NCI-H2029 (cell line): ENCODE measurements at places on chromosomes 12 and 14.
A peak's percentile ranks its signal among the peaks of the same experiment; 100 is the strongest.

DNA sequence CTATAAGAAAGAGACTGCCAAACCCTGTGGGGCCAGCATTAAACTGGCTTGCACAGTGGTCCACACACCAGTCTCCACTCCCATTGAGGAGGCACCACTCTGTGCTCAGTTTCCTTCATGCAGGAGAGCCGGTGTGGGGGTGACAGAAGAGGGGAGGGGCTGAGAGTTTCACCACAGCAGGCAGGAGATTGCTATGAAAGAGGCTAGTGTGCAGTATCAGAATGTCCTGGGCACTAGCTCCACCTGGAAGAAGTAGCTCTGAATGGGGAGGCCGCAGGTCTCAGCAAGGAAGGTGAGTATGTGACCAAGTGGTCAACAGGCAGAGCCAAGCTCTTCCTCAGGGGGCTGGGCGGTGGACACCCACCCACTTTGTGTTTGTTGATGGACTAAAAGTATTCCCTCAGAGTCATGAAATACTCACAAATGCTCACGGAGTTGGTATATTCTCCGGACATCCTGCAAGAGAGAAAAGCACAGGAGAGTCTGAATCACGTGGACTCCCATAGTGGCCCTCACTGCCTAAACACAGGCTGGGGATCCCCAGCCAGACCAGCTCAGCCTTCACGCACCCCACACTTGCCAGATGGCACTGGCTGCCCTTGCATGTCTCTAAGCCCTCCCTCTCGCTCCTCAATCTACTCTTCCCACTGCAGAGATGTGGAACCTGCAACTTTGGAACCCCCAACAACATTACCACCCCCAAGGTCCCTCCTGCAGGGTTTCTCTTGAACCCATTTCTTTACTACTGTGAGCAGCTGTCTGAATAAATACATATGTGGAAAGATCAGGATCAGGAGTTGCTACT lies 7.8 kb upstream of the KRT72 start:
- no peak for DNase-seq

DNA sequence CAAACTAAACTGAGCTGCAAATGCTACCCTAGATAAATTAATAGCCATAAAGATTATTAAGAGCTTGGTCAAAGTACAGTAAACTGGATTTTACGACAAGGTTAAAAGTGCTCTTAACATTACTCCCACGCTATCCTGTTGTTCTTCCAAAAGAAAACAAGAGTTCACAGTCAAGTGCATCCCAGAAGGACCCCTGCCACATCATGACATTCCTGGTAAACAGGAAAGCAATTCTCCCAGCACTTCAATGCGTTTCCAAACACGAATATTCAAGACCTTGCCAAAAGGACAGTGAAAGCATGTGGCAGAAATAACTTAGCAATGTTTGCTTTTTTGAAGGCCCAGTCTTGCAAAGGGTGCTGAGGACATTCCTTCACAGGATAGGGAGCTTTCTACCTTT lies 11.2 kb downstream of the SPRING1 start:
- DNase-seq, result no peak

DNA sequence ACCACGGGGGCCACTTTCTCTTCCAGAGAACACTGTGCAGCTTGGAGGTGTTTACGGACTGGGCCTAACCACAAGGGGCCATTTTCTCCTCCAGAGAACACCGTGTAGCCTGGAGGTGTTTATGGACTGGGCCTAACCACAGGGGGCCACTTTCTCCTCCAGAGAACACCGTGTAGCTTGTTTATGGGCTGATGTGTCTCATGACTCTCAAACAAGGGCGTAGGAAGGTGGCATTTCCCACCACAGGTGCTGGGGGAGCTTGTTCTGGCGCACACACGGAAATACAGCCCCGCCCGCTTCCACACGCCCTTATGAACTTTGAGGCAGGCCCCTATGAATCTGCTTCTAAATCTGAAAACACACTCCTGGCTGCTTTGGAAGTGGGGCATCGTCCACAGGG lies 174.6 kb upstream of the SFSWAP start:
- DNase-seq, result no peak

DNA sequence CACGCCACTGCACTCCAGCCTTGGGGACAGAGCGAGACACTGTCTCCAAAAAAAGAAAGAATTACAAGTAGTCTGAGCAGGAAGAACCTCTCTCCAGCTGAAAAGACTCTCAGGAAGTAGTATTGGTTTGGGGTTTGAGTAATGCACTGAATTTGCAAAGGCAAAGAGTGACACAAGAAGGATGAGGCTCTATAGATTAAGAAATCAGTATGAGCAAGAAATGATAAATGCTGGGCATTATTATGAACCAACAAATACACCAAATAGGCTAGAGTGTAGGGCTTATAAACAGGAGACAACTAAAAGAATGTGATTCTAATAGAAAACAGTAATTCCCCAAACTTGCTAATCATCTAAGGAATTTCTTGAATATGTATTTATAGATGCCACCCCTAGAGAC lies 2.6 kb upstream of the SLC35E3 start:
- DNase-seq, result no peak

GRCh38 chr12:116314477-116314876 lies 37.0 kb upstream of the MED13L start:
- no peak for DNase-seq

DNA sequence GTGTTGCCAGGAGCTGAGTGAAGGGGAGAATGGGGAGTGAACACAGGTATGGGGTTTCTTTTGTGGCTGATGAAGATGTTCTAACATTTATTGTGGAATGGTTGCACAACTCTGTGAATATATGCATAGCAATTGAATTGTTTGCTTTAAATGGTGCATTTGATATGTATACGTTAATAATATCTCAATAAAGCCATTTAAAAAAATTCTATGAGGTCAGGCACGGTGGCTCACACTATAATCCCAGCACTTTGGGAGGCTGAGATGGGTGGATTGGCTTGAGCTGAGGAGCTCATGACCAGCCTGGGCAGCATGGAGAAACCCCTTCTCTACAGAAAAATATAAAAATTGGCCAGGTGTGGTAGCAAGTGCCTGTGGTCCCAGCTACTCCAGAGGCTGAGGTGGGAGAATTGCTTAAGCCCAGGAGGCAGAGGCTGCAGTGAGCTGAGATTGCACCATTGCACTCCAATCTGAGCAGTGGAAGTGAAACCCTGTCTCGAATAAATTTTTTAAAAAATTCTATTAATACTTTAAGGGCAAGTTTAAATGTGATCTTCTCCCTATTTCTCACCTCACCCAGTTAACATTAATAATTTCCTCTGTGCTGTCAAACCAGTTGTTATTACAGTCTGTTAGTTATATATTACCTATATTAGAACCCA lies 65.3 kb downstream of the DENND5B start:
- no peak for DNase-seq

DNA sequence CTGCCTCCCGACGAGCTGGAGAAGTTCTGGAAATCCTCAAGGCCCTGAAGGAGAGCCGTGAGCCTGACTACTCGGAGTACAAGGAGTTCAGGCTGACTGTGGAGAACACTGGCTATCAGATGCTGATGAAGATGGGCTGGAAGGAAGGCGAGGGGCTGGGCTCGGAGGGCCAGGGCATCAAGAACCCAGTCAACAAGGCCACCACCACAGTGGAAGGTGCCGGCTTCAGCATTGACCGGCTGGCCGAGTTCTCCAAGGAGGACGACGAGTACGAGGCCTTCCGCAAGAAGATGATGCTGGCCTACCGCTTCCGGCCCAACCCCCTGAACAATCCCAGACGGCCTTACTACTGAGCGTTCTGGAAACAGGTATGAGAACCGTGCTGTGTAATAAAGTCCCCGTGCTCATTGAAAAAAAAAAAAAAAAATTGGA lies 366.1 kb upstream of the ATXN7L3B start:
- no peak for DNase-seq

DNA sequence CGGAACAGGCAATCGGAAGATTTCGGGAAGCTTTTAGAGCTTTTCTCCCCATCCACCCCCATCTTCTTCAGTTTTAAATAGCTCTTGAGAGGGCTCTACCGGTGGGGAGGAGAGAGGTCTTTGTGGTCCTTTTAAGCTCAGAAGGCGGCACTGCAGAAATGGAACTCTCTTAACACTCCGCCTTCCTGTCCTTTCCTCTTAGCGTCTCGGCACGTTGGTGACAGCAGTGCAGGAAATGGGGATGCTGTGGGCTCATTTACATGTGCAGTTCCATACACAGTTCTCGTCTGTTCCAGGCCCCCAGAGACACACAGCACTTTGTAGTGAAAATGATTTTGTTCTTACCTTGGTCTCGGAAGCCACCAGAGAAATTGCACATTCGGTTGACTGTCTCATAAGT lies 50.4 kb upstream of the RIN3 start:
- DNase-seq, result no peak

DNA sequence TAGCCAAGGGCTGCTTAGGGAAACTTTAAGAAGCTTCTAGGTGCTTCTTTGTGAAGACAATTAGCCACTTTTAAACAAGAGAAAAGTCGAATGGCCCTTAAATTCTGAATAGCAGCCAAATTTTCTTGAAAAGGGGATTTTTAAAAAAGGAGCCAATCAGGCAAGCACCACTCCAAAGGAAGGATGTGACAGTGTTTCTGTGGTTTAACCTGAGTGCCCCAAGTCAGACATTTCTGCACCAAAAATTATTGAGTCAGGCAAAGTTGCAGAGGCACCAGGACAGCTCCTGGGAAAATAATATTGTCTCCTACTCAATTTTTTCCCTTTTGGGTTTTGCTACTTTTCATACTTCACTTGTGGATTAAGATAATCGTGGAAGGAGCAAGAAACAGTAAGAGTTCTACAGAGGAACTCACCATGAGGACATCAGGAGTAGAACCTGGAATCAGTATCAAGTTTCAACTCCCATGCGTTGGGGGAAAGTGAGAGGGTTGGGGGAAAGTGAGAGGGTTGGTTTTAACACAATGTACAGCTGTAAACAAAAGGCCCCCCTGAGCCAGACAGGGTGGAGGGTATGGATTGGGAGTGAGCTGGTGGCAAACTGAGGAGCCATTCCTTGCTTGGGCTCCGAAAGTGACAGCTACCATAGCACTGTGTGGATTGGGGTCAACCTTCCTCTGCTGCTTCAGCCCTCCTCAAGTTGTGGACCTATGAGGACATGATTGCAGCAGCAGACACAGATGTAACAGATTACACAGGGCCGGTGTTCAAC lies 90.8 kb downstream of the SLC38A1 start:
- no peak for DNase-seq

DNA sequence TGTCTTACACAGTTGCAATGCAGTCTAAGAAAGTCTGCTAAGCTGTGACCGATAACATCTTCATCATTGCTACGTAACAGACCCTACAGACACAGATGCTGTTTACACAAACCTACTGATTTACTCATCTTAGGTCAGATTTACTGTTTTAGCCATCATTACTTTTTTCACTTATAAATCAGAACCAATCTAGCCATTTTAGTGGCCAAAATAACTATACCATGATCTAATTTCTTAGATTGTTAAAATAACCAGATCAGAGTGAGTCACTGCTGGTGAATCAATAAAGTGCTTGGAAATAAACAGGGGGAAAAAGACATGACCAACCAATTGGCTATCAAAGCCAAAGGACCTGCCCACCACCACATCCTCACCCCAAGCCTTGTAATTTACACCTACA lies 57.0 kb upstream of the FOXN3 start:
- no peak for DNase-seq

DNA sequence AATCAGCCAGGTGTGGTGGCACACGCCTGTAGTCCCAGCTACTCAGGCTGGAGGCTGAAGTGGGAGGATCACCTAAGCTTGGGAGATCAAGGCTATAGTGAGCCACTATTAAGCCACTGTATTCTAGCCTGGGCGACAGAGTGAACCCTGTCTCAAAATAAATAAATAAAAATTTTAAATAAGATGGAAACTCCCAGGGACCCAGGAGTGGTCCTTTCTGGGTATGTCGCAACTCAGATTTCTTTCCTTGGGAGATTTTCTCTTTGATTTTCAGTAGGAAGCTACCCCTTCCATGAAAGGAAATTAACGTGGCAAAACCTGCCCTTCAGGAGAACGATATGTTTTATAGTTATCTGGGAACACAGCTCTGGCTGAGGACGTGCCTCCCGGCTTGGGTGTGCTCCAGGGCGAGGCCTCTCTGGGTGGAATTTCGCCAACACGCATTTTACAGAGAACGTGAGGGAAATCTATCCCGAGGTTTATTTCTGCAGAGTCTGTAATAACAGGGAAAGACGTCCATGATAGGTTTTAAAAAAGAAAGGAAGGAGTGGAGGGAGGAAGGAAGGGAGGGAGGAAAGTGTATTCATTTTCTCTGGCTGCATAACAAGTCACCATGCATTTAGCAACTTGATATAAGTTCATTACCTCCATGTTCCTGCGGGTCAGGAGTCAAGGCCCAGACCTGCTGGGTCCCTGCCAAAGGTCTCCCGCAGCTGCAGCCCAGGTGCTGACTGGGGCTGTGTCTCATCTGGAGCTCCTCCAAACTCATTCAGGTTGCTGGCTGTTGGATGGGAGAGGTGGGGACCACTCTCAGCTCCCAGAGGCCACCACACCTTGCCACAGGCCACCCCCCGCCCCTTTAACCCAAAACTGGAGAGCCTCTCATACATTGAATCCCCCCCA lies 80.6 kb upstream of the GSC start:
- DNase-seq, result peak; percentile 15

DNA sequence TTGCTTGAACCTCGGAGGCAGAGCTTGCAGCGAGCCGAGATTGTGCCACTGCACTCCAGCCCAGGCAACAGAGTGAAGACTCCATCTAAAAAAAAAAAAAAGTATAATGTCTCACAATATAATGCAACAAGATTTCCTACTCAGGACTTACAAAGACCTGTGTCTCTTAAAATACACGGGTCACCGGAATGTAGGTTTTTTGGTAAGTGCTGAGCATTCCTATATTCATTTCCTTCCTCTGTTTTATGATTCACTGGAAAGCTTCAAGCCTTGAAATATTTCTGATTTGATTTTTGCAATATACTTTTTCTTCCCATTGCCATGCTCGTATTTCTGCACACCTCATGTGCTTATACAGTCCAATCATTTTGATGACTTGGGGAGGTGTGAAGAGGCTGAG lies 245.8 kb downstream of the FBXL14 start:
- no peak for DNase-seq

- no peak for DNase-seq
These were observed 259.6 kb upstream of the PELI2 start for GRCh38 chr14:55858604-55859003.

- no peak for DNase-seq
These were observed 3.9 kb upstream of the RNU6-7 start for GRCh38 chr14:32197919-32198318.

- DNase-seq, result no peak
These were observed 35.9 kb downstream of the PHLDA1 start for GRCh38 chr12:75995691-75996090.

DNA sequence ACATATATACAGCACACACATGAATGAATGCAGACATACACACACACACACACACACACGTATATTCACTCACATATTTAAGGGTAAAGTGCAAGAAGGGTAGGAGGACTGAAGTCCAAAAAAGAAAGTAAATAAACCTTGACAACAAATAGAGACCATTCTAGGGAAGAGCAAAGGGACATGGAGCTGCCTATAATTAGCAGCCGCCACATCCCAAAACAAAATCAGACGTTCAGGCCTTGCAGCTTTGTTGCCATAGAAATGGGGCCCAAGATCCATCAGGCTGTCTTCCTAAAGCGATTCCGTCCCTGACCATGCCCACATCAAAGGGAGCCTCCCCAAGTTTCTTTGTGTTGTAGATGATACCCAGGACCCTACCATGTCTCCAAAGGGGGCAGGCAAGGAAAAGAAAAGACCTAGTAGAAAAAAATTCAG lies 703.5 kb upstream of the TBX3 start:
- DNase-seq, result no peak

GRCh38 chr14:55881577-55882241 lies 236.5 kb upstream of the PELI2 start:
- no peak for DNase-seq

- DNase-seq, result no peak
These were observed 62.2 kb upstream of the CAPRIN2 start for GRCh38 chr12:30816742-30817465.
